Natural killer cell (primary cell): ENCODE measurements at places on chromosomes 6 and 20. TPM values are rescaled to one million over a fixed set of nuclear protein-coding genes. Genes with fewer than 3 reads are reported as not detected.

GRCh38 chr20:47296950-47297349, 59.5 kb downstream of the ZMYND8 start:
- peak; percentile 29 for DNase-seq
- peaks cover 70% of the 10 kb centered on the region for H3K36me3 ChIP-seq
- no peaks in the 10 kb centered on the region for H3K27me3 ChIP-seq
- H3K27ac ChIP-seq: no peak overlapping the region
- H3K4me3 ChIP-seq: no peak overlapping the region

GRCh38 chr6:143594647-143595046, 83.1 kb upstream of the PHACTR2 start:
- DNase-seq: peak; percentile 14
- peaks cover 10% of the 10 kb centered on the region for H3K4me1 ChIP-seq
- no peaks in the 10 kb centered on the region for H3K36me3 ChIP-seq
- no peaks in the 10 kb centered on the region for H3K27me3 ChIP-seq

DNA sequence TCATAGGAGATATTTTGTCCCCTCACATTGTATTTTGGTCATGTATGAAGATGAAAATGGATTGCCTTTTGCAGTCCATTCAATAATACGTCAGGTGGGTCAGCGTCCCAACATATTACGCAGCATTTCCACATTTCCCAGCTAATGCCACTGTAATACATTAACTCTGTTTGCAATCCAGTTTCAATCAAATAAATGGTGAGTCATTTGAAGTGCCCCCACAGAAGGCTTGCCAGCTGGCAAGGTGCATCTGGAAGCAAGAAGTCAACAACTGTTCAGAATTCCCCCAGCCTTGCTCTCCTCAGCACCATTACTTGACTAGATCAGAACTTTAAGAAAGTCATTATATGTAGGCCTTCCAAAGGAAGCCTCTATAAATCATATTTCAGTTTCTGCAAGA, 50.4 kb downstream of the PHACTR1 start:
- no peaks in the 10 kb centered on the region for H3K36me3 ChIP-seq
- no peaks in the 10 kb centered on the region for H3K27me3 ChIP-seq
- no peaks in the 10 kb centered on the region for H3K4me1 ChIP-seq
- no peak for DNase-seq

- no peak for DNase-seq
- peaks cover 12% of the 10 kb centered on the region for H3K27me3 ChIP-seq
- H3K4me3 ChIP-seq: no peak overlapping the region
- H3K27ac ChIP-seq: no peak overlapping the region
Observed at GRCh38 chr20:45826381-45827019, 612 bp downstream of the TNNC2 start.

GRCh38 chr6:139509167-139509566, 134.7 kb upstream of the CITED2 start:
- no peaks in the 10 kb centered on the region for H3K4me1 ChIP-seq
- no peak overlapping the region for H3K27ac ChIP-seq
- no peak for DNase-seq
- no peak overlapping the region for H3K4me3 ChIP-seq
- no peaks in the 10 kb centered on the region for H3K36me3 ChIP-seq

DNA sequence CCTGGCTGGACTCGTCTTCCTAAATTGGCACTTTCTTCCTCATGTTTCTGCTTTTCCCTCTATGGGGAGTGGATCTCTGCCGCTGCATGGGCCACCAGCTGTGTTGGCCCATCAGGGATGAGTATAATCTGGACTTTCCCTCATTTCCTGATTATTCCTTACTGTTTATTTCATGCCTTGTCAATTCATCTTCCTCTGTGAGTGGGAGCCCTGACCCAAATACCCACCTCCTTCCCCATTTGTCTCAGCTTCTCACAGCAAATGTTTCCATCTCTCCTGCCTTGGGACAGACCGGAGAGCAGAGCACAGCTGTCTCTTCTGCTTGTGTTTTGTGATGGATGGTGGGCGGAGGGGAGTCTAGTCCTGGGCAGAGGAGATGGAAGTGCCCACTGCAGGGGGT, 212.7 kb downstream of the UST start:
- H3K27ac ChIP-seq: no peak overlapping the region
- no peaks in the 10 kb centered on the region for H3K4me1 ChIP-seq
- DNase-seq: no peak
- H3K4me3 ChIP-seq: no peak overlapping the region
- peaks cover 5% of the 10 kb centered on the region for H3K36me3 ChIP-seq

- peaks cover 45% of the 10 kb centered on the region for H3K27me3 ChIP-seq
- H3K36me3 ChIP-seq: no peaks in the 10 kb centered on the region
Observed at GRCh38 chr6:75201901-75202672, 3.8 kb downstream of the COL12A1 start.

GRCh38 chr20:63016514-63017075, 9.8 kb upstream of the BHLHE23 start:
- no peaks in the 10 kb centered on the region for H3K36me3 ChIP-seq
- H3K4me3 ChIP-seq: no peak overlapping the region
- no peak overlapping the region for H3K27ac ChIP-seq
- no peaks in the 10 kb centered on the region for H3K4me1 ChIP-seq

DNA sequence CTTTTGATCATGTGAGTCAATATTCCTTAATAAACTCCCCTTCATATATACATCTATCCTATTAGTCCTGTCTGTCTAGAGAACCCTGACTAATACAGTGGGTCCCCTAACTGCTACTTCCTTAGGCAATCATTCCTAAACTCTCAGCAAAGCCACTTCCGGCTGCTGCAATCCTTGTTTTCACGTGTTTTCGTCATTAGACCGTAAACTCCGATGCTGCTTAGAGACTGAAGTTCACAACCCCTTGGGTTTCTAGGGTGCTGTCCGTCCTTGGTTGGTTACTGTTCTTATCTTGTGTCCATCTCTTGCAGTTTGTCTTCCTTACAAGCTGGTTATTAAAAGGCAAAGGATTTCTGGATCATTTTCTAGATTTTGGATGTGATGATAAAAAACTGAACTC, 106.4 kb downstream of the GMPR start:
- H3K27me3 ChIP-seq: no peaks in the 10 kb centered on the region
- no peak overlapping the region for H3K27ac ChIP-seq
- no peaks in the 10 kb centered on the region for H3K4me1 ChIP-seq
- DNase-seq: no peak
- H3K36me3 ChIP-seq: no peaks in the 10 kb centered on the region

DNA sequence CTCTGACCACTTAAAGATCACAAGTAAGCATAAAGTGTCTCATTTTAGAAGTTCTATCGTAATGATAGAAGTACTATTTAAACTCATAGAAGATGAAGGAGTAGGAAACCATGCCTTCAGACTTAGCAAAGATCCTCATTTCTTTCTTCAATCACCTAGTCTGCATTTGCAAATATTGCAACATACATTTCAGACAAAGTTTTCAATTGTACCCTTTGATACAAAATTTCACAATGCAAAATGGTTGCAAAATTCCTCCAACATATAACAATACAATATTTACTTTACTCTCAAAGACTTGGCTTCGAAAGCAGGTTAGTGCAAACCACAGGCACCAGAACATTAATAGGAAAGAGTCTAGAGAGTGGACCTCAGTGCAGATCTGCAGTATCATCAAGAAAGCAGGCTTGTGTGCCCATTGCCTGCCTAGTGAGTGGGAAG, 16.1 kb upstream of the ROS1 start:
- H3K36me3 ChIP-seq: no peaks in the 10 kb centered on the region
- no peaks in the 10 kb centered on the region for H3K4me1 ChIP-seq
- peaks cover 10% of the 10 kb centered on the region for H3K27me3 ChIP-seq
- DNase-seq: no peak
- H3K4me3 ChIP-seq: no peak overlapping the region
- H3K27ac ChIP-seq: no peak overlapping the region

GRCh38 chr6:4973982-4974745, 29.7 kb downstream of the RPP40 start:
- no peaks in the 10 kb centered on the region for H3K36me3 ChIP-seq
- no peak overlapping the region for H3K27ac ChIP-seq
- H3K27me3 ChIP-seq: no peaks in the 10 kb centered on the region
- no peak for DNase-seq
- no peaks in the 10 kb centered on the region for H3K4me1 ChIP-seq

The GABRR2 gene
- 0.57 TPM for total RNA-seq

The HFE gene
- 1.5 TPM for total RNA-seq

The SIRT5 gene
- 8.8 TPM for total RNA-seq

The KCNG1 gene
- total RNA-seq: not detected

The NT5DC1 gene
- total RNA-seq: 19.1 TPM

The LY6G6D gene
- not detected for total RNA-seq
